ENCODE measurements at places on chromosomes 13 and 19.

GRCh38 chr19:46542428-46543230 lies 47.0 kb upstream of the PNMA8B start:
- DNase-seq, result peak; percentile 81

GRCh38 chr13:66663206-66663605 lies 566.9 kb downstream of the PCDH9 start:
- DNase-seq, result no peak

DNA sequence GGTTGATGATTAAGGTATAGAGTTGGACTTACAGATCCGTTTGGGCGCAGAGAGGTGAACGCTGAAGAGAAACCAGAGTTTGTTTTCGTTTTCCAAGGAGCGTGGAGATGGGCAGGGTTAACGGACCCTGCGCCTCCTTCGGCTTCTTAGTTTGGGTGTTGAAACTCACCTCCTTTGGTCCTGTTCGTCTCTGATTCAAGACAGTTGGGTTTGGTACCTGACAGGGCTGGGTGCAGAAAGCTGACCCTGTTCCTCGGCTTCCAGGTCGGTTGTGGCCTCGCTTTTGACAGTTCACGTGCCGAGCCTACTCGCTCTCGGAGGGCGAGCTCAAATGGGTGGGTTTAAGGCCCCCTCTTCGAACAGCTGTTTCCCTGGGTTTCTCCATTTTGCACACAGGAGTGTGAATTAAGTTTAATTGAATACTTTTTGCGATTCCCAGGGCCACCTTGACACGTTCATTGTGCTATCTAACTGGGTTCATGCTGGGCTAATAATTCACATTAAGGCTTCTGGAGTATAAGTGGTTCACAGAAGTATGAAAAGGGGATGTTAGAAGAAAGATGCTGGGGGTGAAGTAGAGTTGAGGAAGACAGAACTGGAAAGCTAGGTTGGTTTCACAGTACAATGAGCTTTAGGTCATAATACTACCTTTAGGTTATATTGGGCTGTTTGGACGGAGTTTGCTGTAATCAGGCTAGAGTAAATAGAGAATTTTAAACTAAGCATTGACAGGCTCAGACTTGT lies 638 bp downstream of the USPL1 start:
- no peak for DNase-seq

DNA sequence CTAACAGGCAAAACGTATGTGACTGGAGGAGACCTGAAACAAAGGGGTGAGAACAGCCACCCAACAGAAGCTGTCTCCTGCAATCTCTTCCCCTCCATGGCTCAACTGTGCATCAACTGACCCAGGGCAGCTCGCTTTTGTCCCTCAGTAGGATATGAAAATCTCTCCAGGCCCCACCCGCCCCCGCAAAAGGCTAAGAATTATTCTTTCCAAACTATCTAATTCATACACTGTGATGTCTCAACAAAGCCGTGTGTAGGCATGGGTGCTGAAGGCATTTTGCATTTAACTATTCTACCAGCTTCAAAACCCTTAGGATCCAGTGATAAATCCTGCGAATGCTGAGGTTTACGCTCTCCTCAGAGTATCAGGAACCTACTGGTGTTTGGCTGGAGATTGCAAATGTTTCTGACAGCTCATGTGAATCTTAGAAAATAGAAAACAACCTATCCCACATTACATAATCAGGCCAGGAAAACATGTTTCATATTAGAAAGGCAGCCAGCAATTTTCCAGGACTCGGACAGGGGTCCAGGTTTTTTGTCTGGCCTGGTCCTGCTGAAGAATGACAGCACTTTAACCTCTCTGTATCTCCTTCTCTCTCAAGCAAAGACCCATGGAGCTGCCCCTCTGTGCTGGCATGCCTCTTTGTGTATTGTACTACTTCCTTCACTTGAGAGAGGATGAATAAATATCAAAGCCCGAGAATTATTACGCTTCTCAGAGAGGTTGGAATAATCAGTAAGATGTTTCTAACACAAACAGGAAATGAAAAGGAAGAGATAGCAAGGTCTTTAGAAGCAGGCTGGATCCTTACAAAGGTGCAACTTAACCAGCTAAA lies 17.3 kb downstream of the DHRS12 start:
- DNase-seq, result no peak

GRCh38 chr19:28981994-28982393 lies 231.0 kb downstream of the UQCRFS1 start:
- DNase-seq, result no peak

GRCh38 chr13:65508745-65509144 lies 1721.4 kb downstream of the PCDH9 start:
- DNase-seq, result no peak

- DNase-seq, result no peak
Measured at GRCh38 chr19:48737360-48737998, 2.9 kb downstream of the RASIP1 start.

GRCh38 chr13:29582171-29582570 lies 13.3 kb downstream of the SLC7A1 start:
- DNase-seq, result no peak

DNA sequence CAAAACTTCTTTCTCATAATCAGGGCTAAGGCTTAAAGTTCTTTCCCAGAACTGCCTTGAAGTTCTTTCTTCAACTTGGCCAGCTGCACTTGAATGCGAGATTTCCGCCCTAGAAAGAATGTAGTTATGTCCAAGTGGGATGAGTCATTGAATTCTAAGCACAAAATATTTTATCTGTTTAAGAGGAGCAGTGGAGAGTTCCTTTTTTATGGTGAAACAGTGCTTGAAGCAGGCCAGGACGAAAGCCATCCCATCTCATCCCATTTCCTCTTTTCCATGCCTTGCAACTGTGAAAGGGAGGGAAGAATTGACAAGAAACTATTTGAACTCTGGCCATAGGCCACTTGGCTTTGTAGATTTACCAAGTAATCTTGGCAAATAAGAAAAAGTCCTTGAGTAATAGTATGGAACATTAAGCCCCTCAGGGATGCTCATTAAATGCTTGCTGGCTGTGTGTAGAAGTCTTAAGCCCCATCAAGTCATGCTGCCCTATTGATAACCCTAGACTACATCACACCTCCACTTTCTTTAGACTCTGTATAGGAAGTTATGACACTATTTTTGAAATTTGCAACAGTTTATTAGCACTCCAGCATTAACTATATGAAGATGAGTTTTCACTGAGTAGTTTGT lies 174.5 kb downstream of the KCTD12 start:
- DNase-seq, result peak; percentile 31

Measured in HL-60 (cell line).